Amniotic stem cell (primary cell): ENCODE measurements at places on chromosomes 6 and 20.

DNA sequence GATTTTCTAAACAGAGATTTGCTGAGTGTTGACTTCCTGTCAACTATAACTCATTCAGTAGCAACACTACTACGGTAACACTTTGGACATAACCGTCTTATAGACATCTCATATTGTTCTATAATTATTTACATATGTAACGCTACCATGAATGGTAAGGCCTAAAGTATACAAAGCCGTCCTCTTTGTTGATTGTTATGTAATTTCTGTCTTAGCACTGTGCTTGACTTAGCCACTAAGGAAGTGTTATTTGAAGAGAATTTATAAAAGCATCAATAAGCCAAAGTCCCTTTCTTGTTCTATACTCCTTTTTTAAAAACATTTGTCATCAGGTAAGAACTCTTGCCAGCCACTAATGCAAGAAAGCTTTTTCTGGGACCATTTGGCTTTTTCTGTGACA, 240.6 kb downstream of the MEI4 start:
- DNase-seq: no peak

DNA sequence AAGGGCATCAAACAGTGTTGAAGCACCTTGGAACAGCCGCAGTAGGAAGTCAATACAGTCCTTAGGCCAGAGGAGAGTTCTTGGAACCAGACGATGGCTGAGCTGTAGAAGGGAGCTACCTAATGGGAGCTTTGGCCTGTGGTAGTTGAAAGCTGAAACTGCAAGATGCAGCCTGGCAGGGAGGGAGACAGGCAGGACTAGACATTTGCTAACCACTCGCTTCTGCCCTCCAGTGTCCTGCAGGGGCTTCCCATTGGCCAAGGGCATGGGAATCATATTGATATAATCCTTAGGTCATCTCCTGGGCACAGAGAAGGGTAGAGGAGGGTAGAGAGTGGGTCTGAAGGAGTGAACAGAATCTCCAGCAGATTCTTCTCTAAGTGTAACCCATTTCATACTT, 60.4 kb downstream of the TPD52L1 start:
- DNase-seq: no peak

DNA sequence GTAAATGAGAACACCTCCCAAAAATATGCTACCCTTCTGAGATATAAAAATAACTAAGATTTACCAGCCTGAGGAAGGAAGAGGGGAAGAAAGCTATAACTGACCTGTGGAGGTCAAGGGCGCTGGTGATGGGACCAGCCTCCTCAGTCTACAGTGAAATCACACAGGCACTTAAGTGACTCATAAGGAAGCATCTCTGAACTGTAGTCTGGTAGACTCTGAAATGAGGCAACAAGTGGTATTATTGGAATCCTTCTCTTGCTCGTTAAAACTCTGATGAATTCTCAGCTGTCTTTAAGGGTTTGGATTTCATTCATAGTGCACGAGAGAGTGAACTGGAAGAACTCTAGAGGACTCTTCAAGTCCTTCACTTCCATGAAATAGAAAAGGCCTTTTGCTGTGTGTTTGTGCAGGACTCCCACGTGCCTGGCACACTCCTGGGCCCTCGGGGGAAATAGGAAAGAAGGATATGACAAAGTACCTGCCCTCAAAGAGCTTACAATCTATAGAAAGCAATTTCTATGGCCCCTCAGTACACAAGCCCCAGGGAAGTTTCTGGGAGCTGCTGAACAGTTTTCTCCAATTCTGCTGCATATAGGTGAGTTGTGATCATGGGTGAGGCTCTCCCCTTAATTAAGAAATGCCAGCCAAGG, 231.8 kb upstream of the RREB1 start:
- no peak for DNase-seq

DNA sequence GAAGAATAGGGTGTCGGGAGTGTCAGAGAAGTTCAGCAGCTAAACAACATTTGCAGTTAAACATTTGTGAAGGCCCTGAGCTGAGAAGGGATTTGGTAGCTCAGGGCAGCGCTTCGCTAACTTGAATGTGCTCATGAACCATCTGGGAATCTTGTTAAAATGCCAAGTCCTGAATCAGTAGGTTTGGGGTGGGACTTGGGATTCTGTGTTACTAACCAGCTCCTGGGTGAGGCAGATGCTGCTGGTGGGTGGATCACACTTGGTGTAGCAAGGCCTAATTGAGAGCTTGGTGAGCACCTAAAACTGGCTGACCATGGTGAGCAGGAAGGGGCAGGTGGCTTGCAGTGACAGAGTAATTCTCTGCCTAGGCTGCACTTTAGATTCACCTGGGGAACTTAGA, 5.9 kb downstream of the PTPRA start:
- DNase-seq: peak; percentile 45

GRCh38 chr6:93751969-93752368, 332.6 kb upstream of the EPHA7 start:
- no peak for DNase-seq

DNA sequence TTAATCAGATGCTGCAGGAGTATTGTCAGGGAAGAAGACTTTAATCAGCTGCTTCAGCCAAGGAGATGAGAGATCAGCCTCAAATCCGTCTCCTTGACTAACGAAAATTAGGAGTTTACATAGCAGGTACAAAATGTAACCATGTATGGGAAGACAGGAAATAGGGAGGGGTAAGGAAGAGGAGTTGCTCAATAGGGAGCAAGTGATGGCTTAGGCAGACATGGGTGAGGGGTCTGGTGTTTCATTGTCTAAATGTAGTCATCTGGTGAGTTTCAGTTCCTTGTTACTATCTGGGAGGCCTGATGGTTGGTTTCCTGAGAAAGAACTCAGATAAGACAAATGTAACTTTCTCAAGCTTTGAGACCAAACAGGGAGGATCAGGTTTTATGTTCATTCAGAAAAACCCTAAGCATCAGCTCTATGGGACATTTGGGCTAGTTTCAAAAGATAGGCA, 217.3 kb upstream of the SULF2 start:
- no peak for DNase-seq

DNA sequence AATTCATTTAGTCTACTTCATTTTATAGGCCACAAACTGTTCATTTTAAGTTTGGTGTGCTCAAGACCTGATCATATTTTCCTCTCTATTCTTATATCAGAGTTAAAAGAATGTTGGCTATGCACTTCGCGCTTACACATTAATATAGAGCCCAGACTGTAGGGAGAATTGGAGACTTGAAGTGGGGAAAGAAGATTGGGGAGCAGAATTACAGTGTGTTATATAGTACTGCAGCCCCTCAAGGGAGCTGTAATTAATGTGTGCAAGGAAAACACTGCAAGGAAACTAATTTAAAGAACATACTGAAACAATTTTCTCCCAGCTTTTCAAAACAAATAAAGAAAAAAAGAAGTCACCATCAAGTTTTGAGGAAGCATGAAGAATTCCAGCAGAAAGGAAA, 572.7 kb upstream of the FLRT3 start:
- no peak for DNase-seq

- DNase-seq: no peak
Observed at GRCh38 chr6:22765015-22765414, 195.6 kb downstream of the HDGFL1 start.

- no peak for DNase-seq
Observed at GRCh38 chr20:38603286-38603685, 1.7 kb downstream of the ARHGAP40 start.

- no peak for DNase-seq
Observed at GRCh38 chr20:16701296-16701695, 28.5 kb upstream of the SNRPB2 start.

GRCh38 chr6:21678990-21679389, 85.4 kb downstream of the SOX4 start:
- no peak for DNase-seq

GRCh38 chr20:50980851-50981713, 22.5 kb downstream of the MOCS3 start:
- DNase-seq: peak; percentile 68

- DNase-seq: no peak
Observed at GRCh38 chr6:45815466-45816125, 200.1 kb downstream of the CLIC5 start.

GRCh38 chr6:112470376-112470775, 123.2 kb downstream of the RFPL4B start:
- DNase-seq: no peak

DNA sequence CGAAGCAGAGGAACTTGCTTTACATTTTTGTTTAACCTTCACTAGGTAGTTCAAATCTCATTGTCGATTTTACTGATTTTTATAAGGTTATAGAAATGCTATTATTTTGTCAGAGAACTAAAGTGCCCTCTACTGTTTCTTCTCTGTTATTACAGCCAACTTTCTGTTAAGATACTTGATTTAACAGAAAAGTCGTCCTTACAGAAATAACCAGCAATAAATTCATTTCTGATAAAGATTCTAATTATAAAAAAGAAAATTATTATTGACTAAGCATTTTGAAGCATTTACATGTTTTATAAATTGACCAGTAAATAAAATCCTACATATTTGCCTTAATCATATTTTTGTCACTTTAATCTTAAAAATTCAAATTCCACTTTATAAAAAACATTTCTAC, 60.8 kb downstream of the OGFRL1 start:
- DNase-seq: peak; percentile 9

- no peak for DNase-seq
Observed at GRCh38 chr6:47741807-47742206, 40.0 kb upstream of the OPN5 start.

DNA sequence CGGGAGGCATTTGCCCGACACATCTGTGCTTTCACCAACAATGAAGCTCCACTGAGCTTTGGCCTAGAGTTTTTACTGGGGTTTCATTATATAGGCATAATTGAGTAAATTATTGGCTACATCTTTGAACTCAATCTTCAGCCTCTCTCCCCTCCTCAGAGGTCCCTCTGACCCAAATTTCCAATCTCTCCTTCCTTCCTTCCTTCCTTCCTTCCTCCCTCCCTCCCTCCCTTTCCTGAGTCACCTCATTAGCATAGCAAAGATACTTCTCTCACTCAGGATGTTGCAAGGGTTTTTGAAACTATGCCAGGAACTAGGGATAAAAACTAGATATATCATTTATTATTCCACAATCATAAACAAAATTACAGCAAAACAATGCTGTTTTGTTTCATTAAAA, 238.2 kb upstream of the PRND start:
- peak; percentile 18 for DNase-seq

DNA sequence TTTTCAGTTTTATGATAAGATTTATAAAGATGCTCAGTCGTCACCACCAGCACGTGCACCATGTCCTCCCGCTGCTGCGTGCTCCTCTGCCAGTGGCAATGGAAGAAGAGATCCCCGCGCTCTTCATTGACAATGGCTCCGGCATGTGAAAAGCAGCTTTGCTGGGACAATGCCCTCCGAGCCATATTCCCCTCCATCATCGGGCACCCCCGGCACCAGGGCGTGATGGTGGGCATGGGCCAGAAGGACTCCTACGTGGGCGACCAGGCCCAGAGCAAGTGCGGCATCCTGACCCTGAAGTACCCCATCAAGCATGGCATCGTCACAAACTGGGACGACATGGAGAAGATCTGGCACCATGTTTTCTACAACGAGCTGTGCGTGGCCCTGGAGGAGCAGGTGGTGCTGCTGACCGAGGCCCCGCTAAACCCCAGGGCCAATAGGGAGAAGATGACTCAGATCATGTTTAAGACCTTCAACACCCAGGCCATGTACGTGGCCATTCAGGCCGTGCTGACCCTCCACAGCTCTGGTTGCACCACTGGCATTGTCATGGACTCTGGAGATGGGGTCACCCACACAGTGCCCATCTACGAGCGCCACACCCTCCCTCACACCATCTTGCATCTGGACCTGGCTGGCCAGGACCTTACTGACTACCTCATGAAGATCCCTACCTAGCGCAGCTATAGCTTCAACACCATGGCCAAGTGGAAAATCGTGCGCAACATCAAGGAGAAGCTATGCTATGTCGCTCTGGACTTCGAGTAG, 34.3 kb upstream of the ENPP5 start:
- no peak for DNase-seq

DNA sequence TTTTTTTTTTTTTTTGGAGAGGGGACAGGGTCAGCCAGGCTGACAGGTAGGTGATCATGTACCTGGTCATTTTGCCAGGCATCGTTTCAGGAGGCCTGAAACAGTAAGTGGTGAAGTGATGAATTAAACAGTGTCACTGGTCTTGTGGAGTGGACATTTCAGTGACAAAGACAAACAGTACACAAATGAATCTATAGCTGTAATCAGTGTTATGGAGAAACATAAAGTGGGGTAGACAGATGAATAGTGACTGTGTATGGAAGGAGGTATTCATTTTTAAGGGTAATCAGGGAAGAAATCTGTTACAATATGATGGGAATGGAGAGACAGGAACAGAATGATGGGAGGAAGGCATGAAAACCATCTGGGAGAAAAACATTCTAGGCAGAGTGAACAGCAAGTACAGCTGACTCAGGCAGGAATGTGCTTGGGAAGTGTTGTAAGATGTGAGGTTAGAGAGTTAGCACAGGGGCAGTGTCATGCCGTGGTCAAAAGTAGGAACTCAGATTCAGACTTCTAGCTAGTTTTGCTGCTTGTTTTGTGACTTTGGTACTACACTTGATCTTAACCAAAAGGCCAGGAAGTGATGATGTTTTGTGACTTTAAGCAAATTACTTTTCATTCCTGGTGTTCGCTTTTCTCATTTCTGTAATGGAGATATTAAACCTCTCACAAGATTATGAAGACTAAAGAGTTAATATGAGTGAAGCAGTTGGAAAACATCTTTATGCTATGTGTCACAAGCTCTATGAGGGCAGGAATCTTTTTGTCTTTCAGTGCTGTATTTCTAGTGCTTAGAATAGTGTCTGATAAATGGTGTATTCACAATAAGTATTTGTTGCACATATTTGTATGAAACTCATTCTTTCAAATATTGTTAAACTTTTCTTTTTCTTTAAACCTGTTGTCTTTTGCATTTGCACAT, 43.4 kb downstream of the QKI start:
- DNase-seq: peak; percentile 62

GRCh38 chr20:58557733-58558342, 42.6 kb upstream of the APCDD1L start:
- no peak for DNase-seq

GRCh38 chr20:46367967-46368901, 38.2 kb downstream of the ELMO2 start:
- DNase-seq: no peak

DNA sequence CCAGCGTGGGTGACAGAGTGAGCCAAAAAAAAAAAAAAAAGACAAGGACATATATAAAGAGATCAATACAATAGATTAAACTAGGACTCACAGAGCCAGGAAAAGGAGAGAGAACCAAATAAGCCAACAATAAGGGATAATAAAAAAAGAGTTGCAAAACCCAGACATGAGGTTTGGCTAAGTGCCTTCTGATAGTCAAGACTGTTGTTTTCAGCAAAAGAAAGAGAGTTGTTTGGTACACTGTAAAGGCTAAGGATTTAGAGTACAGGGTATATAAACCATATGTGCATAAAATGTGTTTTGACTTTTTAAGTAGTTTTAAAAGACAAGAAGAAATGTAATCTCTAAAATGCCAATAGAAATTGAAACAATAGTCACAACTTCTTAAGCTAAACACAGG, 42.8 kb downstream of the RPF2 start:
- DNase-seq: no peak

DNA sequence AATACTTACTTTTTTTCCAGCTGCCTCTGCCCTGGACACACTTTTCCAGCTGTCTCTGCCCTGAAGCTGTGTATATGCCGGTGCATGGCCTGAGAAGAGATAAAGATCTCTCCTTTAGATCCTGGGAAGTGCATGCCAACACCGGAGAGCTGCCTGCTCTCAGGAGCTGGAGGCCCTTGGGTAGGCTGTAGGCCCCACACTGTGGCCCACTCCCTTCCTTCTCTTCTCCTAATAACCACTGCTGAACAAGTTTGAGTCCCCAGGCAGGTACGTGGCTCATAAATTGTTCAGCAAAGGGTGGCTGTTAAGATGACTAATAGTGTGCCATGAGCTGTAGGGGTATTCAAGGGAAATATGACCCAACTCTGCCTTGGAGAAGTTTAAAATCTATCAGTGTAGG, 102.5 kb downstream of the CD24 start:
- DNase-seq: no peak

- DNase-seq: no peak
Observed at GRCh38 chr20:24813080-24813479, 136.0 kb upstream of the CST7 start.
